Parietal lobe (tissue), 2 donors: ENCODE measurements at places on chromosomes 2 and 18. TPM values are rescaled to one million over a fixed set of nuclear protein-coding genes. Genes with fewer than 3 reads are reported as not detected.

DPYSL5 gene
- total RNA-seq = 184 TPM

COL6A3 gene
- total RNA-seq = 2.8 TPM

SIX2 gene
- total RNA-seq = not detected

BMP10 gene
- total RNA-seq = not detected

ITGB6 gene
- total RNA-seq = not detected

ATP8B1 gene
- 3.1 TPM for total RNA-seq

CFC1B gene
- not detected for total RNA-seq

RBKS gene
- total RNA-seq = 2.5 TPM
